Panc1 (cell line): ENCODE measurements at places on chromosomes 16 and 17.

- no peak overlapping the region for H3K4me3 ChIP-seq
- no peaks in the 10 kb centered on the region for H3K27me3 ChIP-seq
- peaks cover 23% of the 10 kb centered on the region for H3K4me1 ChIP-seq
- peak; percentile 76 for DNase-seq
Observed at GRCh38 chr16:4298761-4299522, 16.9 kb upstream of the GLIS2 start.

GRCh38 chr17:17750881-17751280 lies 69.6 kb downstream of the RAI1 start:
- peaks cover 40% of the 10 kb centered on the region for H3K4me1 ChIP-seq
- no peaks in the 10 kb centered on the region for H3K27me3 ChIP-seq
- peak overlapping the region; percentile 94 for H3K27ac ChIP-seq
- DNase-seq, result no peak
- no peak overlapping the region for H3K4me3 ChIP-seq

GRCh38 chr16:17801068-17801467 lies 330.3 kb upstream of the XYLT1 start:
- no peak overlapping the region for H3K27ac ChIP-seq
- H3K36me3 ChIP-seq, result no peaks in the 10 kb centered on the region
- no peaks in the 10 kb centered on the region for H3K4me1 ChIP-seq
- DNase-seq, result no peak
- no peak overlapping the region for H3K4me3 ChIP-seq

DNA sequence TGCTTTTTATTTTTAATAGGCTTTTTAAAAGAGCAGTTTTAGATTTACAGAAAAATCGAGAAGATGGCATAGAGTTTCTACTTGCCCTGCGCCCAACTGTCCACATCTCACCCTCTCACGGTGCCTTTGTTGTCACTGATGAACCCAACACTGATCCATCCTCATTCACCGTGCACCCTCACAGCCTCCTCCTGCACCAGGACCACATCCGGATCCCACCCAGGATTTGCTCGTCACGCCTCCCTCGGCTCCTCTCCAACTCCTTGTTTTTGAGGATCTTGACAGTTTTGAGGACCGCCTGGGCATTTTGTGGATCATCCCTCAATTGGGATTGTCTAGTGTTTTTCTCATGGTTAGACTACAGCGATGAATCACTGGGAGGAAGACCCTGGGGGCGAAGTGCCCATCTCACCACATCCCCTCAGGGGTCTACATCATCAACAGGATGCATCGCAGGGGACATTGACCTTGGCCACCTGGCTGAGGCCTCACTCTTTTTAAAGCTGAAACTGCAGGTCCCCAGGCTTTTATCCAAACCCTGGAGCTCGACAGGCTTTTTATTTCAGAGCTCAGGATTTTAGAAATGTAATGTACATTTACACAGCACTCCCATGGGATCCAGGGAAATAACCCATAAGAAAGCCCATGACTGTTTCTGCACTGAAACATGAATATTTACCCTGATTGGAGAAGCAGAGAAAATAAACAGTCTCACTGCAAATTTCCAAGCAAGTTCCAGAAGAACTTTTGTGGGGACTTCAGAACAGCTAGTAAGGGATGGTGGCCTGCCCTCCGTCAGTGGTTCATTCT lies 71.8 kb upstream of the ZNF469 start:
- no peaks in the 10 kb centered on the region for H3K4me1 ChIP-seq
- H3K4me3 ChIP-seq, result no peak overlapping the region
- H3K27me3 ChIP-seq, result no peaks in the 10 kb centered on the region
- H3K36me3 ChIP-seq, result no peaks in the 10 kb centered on the region

- DNase-seq, result no peak
- H3K27ac ChIP-seq, result no peak overlapping the region
- no peak overlapping the region for H3K4me3 ChIP-seq
Observed at GRCh38 chr16:71803305-71803690, 5.3 kb downstream of the AP1G1 start.

GRCh38 chr17:72460711-72461110 lies 339.9 kb downstream of the SOX9 start:
- no peaks in the 10 kb centered on the region for H3K36me3 ChIP-seq
- H3K4me1 ChIP-seq, result peaks cover 97% of the 10 kb centered on the region
- no peak for DNase-seq
- no peak overlapping the region for H3K4me3 ChIP-seq
- peak overlapping the region; percentile 98 for H3K27ac ChIP-seq
- H3K27me3 ChIP-seq, result no peaks in the 10 kb centered on the region

GRCh38 chr17:9241774-9242496 lies 220.6 kb downstream of the NTN1 start:
- no peak overlapping the region for H3K27ac ChIP-seq
- no peak overlapping the region for H3K4me3 ChIP-seq
- no peaks in the 10 kb centered on the region for H3K27me3 ChIP-seq

DNA sequence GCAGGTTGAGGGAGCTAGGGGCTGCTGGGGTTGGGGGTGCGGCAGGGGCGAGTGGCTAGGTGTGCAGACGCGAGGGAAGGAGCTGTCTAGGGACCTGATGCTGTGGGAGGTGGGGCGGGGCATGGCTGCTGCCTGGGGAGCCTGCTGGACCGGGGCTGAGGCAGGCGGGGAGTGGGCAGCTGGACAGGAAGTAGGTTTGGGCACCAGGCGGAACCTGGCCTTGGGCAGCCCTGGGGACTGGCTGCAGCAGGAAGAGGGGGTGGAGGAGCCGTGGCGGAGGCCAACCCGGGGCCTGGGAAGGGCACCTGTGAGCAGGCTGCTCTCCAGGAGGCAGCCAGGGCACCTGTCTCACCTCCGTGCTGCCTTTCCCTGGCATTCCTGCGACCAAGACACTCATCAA lies 5.9 kb upstream of the DNASE1L2 start:
- H3K36me3 ChIP-seq, result peaks cover 5% of the 10 kb centered on the region; the same call in 1 of the 2 replicates
- no peak overlapping the region for H3K4me3 ChIP-seq
- no peak overlapping the region for H3K27ac ChIP-seq
- no peaks in the 10 kb centered on the region for H3K27me3 ChIP-seq
- DNase-seq, result no peak
- peaks cover 13% of the 10 kb centered on the region for H3K4me1 ChIP-seq

- DNase-seq, result no peak
- H3K4me3 ChIP-seq, result no peak within 1 kb of the TSS
- no peak within 1 kb of the TSS for H3K27ac ChIP-seq
- no peaks in the 10 kb centered on the region for H3K27me3 ChIP-seq
- no peaks in the 10 kb centered on the region for H3K36me3 ChIP-seq
Observed at GRCh38 chr17:66228887-66229782, at the start of gene APOH. Gene APOH (minus strand): TSS chr17:66229415. CDS start chr17:66229379, 36 bp downstream.

DNA sequence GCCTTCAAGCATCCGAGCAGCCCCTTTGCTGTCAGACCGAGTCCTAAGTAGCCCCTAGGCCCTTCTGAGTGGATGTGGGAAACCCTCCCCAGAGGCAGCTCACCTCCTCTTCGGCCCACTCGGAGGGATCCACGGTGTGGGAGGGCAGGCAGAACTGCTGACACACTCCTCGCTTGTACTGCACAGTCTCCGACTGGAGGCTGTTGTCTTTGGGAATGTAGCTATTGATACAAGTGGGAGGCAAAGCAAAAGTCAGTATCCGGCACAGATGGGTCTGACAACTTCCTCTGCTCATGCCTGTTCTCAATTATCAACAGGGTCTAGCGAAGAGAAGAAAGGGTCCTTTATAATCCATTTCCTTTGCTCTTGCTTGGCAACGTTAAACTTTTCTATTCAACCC lies 25.9 kb upstream of the FOXJ1 start:
- no peak overlapping the region for H3K27ac ChIP-seq
- no peaks in the 10 kb centered on the region; the same call in 1 of the 2 replicates for H3K27me3 ChIP-seq
- H3K4me3 ChIP-seq, result no peak overlapping the region
- no peak for DNase-seq

GRCh38 chr17:74181341-74181740 lies 22.1 kb upstream of the RPL38 start:
- H3K4me1 ChIP-seq, result no peaks in the 10 kb centered on the region
- no peak overlapping the region for H3K27ac ChIP-seq

DNA sequence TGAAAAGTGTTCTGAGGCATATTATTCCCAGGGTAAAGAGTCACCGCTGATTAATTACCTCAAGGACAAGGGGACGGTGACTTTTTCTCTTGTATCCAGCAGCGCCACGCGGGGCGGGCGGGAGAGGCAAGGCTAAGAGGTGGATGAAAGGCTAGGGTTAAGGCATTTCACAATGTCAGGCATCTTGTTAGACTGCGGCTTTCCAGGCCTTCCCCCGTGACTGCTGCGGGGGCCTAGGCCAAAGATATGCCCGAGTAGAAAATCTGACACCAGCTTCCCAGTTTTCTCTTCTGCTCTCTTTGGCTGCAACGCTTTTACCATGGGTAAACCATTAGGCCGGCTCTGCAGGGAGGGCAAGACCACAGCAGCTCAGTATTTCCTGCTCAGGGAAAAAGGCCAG lies 698.2 kb downstream of the MAF start:
- H3K36me3 ChIP-seq, result no peaks in the 10 kb centered on the region
- DNase-seq, result no peak
- no peaks in the 10 kb centered on the region for H3K4me1 ChIP-seq
- H3K27me3 ChIP-seq, result no peaks in the 10 kb centered on the region
- no peak overlapping the region for H3K27ac ChIP-seq
- no peak overlapping the region for H3K4me3 ChIP-seq

DNA sequence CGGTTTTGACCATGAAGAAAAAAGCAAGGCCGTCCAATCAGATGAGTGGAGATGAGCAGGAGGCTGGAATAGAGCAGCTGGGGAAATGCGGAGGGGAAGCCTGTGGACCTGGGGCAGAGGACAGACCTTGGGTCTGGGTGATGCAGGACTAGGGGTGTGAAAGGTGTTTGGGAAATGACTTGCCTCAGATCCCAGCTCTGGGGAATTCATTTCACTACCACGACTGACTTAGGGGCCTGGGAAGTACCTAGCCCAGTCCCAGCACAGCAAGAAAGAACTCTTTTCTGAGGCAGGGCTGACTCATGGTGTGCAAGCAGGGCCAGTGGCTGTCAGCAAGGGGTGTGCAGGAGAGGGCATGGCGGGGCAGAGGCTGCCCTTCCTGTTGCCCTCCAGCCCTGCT lies 14.8 kb downstream of the DNAI2 start:
- H3K36me3 ChIP-seq, result no peaks in the 10 kb centered on the region
- H3K27ac ChIP-seq, result no peak overlapping the region
- DNase-seq, result no peak
- H3K4me1 ChIP-seq, result no peaks in the 10 kb centered on the region; the same call in 1 of the 2 replicates

DNA sequence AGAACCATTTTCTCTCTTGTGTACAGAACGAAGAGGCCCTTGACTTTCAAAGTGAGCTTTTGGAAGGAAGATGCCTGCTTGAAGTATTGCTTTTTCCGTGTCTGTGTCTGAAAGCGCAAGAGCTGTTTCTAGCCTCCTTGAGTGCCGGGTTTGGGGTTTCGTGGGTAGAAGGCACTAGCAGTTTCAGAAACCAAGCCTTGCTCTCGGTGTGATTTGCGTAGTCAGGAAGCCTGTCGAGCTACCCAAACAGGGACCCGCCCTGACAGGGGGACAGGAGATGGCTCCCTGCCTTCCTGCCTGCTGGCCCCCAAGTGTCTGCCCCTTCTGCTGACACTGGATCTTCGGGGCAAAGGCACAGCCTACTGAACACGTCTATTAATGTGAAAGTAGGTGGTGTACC lies 322.0 kb downstream of the MAF start:
- no peaks in the 10 kb centered on the region for H3K4me1 ChIP-seq
- no peaks in the 10 kb centered on the region for H3K36me3 ChIP-seq
- H3K27ac ChIP-seq, result no peak overlapping the region
- DNase-seq, result no peak
- no peak overlapping the region for H3K4me3 ChIP-seq

- no peaks in the 10 kb centered on the region; the same call in 1 of the 2 replicates for H3K36me3 ChIP-seq
- H3K27me3 ChIP-seq, result peaks cover 3% of the 10 kb centered on the region; the same call in 1 of the 2 replicates
- peak overlapping the region; percentile 28 for H3K4me3 ChIP-seq
- DNase-seq, result no peak
- H3K4me1 ChIP-seq, result no peaks in the 10 kb centered on the region
Observed at GRCh38 chr16:89202422-89203215, 2.3 kb upstream of the SLC22A31 start.

DNA sequence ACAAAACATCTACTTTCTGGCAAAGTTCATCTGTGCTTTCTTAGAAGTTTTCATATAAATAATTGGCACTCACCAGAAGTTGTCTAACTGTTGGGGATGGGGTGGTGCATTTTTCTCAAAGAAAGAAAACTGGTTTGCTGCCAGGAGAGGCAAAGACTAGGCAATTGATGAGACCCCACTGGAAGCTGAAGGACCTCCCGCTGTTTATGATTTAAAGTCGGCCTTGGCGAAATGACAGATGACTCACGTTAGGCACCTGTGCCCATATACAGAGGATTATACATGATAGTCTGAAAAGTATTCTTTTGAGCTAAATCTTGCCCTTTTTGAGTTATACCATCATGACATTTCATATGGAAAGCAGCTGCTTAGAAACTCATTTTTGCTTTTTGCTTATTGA lies 193.0 kb upstream of the ZFHX3 start:
- no peak overlapping the region for H3K27ac ChIP-seq
- no peaks in the 10 kb centered on the region; the same call in 1 of the 2 replicates for H3K27me3 ChIP-seq
- H3K4me3 ChIP-seq, result no peak overlapping the region
- no peak for DNase-seq
- H3K4me1 ChIP-seq, result no peaks in the 10 kb centered on the region

- no peak overlapping the region for H3K4me3 ChIP-seq
- H3K36me3 ChIP-seq, result no peaks in the 10 kb centered on the region
- peak; percentile 64 for DNase-seq
- no peaks in the 10 kb centered on the region for H3K27me3 ChIP-seq
Observed at GRCh38 chr17:72974605-72975232, 117.8 kb downstream of the SLC39A11 start.

DNA sequence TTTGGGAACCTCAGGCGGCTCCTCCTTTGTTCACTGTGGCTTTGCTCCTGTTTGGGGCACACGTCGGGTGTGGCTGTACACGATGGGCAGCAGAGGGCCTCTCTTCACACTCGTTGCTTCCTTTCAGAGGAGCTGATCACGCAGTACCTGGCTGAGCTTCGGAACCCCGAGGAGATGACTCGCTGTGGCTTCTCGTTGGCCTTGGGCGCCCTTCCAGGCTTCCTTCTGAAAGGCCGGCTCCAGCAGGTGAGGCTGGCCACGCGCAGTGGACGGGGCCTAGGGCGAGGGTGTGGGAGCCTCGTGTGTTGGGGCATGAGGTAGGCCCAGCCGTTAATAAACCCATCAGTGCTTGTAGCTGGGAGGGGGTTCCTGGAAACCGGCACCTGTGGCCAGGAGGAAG lies 85.0 kb upstream of the ZNF750 start:
- DNase-seq, result no peak
- no peak overlapping the region for H3K4me3 ChIP-seq
- peaks cover 8% of the 10 kb centered on the region for H3K36me3 ChIP-seq
- H3K4me1 ChIP-seq, result no peaks in the 10 kb centered on the region
- no peaks in the 10 kb centered on the region for H3K27me3 ChIP-seq

GRCh38 chr16:10979717-10980601 lies 35.6 kb downstream of the CLEC16A start:
- no peak overlapping the region for H3K4me3 ChIP-seq
- H3K4me1 ChIP-seq, result no peaks in the 10 kb centered on the region
- no peaks in the 10 kb centered on the region for H3K36me3 ChIP-seq
- H3K27me3 ChIP-seq, result no peaks in the 10 kb centered on the region
- no peak overlapping the region for H3K27ac ChIP-seq

DNA sequence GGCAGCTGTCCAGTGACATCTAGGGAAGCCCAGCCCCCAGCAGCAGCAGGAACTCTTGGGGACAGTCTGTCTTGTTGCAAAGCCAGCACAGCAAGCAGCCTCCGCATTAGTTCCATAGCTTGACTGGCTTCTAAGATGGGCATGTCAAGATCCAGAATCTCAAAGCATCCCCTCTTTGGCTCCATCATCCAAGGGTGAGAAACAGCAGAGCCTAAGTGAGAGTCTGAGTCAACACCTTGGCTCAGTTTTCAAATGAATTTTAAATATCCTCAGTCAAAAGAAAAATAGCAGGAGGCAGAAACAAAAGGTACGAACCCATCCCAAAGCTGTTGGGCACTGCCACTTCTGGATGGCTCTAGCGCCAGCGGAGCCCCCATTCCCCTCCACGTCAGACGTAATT lies 2.2 kb downstream of the CLDN9 start:
- H3K4me1 ChIP-seq, result peaks cover 10% of the 10 kb centered on the region; the same call in 1 of the 2 replicates
- no peaks in the 10 kb centered on the region for H3K36me3 ChIP-seq
- no peaks in the 10 kb centered on the region for H3K27me3 ChIP-seq
- no peak overlapping the region for H3K27ac ChIP-seq
- DNase-seq, result no peak
